ENCODE measurements at places on chromosomes 5 and 9.

- DNase-seq = no peak
Measured at GRCh38 chr9:132465131-132465635, 55.2 kb downstream of the CFAP77 start.

- DNase-seq = no peak
Measured at GRCh38 chr9:93207860-93208734, 24.2 kb downstream of the WNK2 start.

- DNase-seq = no peak
Measured at GRCh38 chr5:179878222-179879002, 19.8 kb upstream of the MRNIP start.

- no peak for DNase-seq
Measured at GRCh38 chr5:124675931-124676846, 70.2 kb downstream of the ZNF608 start.

GRCh38 chr5:10201223-10201868, 48.3 kb downstream of the ATPSCKMT start:
- DNase-seq = no peak

- DNase-seq = no peak
Measured at GRCh38 chr5:138148811-138149210, 9.6 kb upstream of the NME5 start.

- no peak for DNase-seq
Measured at GRCh38 chr9:137760426-137760825, 117.2 kb upstream of the CACNA1B start.

GRCh38 chr9:10804486-10804885, 191.7 kb upstream of the PTPRD start:
- DNase-seq = no peak

DNA sequence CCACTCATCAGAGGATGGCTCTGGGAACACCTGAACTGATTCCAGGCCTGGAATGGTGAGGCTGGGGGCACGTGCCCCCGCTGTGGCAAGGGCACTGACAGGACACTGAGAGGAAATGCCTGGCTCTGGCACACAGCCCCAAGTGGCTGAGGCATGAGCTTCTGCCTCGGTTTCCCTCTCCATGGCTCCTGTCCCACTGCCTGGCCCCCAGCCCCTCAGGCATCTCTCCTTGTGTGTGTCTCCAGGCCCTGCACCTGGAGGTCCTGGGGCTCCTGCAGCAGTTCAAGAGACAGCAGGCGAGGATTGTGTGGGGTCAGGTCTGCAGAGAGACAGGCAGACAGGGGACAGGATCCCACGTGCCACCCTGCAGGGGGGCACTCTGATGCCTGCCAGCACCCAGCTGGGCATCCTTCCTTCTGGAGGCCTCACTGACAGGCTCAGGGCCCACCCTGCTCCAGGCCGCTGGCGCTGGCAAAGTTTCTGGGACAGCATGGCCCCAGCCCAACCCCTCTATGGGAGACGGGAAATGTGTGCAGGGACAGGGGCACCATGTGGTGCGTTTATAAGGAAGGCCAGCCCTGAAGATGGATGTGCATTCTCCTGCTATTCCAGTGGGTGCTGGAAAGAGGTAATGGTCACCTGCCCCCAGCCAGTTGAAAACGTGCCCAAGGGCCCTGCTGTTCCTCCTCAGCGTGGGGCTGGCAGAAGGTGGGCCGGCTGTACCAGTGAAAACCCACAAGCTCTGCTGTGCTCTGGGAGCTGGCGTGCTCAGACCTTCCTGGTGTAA, 66.0 kb downstream of the RASGEF1C start:
- DNase-seq = no peak

DNA sequence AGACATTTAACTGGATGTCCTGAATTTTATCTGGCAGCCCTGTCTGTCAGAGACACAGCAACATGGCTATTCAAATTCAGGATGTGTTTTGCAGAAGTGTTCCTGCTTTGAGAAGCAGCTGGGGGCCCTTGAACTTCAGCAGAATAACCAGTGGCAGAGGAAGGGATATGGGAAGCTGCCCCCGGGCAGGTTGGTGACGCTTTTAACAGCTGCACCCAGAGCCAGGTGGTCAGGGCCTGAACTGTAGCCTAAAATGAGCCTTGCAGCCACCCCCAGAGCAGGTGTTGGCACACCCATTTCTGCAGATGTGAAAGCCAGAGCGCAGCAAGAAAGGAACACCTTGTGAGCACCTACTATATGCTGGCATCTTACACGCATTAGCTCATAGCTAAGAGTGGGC, 128.7 kb upstream of the BOD1 start:
- no peak for DNase-seq

- no peak for DNase-seq
Measured at GRCh38 chr9:121568343-121569265, 69.0 kb upstream of the GGTA1 start.

- DNase-seq = no peak
Measured at GRCh38 chr9:33232815-33233214, 7.2 kb upstream of the SPINK4 start.

DNA sequence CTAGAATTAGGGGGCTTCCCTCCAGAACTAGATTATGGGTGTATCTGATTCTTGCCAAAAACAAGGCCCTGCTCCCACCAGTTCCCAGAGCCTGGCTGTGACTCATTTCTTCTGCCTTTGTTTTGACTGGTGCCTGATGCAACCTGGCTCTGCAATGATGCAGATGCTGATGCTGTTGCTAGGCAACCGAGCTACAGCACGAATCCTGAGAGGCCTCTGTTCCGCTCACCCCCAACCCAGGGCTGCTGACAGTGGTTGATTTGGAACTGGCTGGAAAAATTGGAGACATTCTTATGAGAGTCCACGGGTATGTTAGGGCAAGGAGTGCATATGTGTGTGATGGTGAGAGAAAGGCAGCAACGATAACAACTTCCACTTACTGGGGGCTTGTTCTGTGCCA, 100.3 kb downstream of the NSG2 start:
- no peak for DNase-seq

DNA sequence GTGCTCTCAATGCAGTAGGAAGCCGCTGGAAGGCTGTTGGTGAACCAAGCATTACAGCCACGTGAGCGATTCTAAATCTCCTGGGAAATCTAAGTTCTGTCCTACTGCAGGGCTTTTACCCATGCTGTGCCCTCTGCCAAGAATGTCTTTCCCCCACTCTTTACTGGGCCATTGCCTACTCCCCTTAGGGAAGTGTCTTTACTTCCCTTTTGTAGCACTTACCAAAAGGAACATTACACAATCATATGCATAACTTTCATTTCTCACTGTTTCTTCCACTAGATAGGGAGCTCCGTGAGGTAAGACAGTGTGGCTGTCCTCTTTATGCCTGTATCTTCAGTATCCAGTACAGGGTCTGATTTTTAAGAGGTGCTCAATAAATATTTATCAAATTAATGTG, 241.7 kb upstream of the NR4A3 start:
- no peak for DNase-seq

DNA sequence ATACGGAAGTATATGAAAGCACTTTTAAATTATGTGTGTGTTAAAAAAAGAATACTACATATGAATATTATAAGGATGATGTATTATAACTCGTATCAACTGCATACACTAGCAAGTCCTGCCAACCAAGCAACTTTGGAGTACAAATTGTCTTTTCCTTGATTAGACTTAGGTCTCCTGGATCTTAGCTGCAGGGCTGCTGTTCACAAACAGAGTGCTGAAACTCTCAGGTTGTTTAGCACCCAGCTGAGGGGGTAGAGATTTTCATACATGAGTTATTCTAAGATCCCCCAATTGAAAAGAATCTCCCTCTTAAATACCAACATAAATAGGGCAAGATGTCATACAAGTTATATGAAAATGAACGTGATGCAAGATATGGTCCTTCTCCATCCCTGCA, 149.8 kb upstream of the TNC start:
- DNase-seq = no peak

- no peak for DNase-seq
Measured at GRCh38 chr5:23316060-23316591, 191.3 kb upstream of the PRDM9 start.

DNA sequence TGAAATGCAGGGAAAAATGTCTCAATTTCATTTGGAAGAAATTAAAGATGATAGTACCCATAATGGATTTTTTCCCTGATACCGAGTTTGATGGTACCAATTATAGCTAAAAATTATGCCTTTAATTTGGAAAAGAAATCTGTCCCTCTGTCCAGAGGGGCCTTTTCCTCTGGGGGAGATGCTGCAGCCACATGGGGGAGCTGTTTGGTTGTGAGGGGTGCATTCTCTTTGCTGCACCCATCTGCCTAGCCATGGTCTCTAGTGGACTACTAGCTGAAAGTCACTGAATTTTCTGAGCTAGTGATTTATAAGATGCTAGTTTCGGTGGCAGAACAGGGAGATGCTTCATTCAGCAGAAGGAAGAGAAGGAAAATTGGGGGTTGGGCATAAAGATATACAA, 9.6 kb downstream of the SEC61B start:
- no peak for DNase-seq

Data from HTR-8/SVneo (cell line).